Cerebellum (tissue), 4 donors: ENCODE measurements at places on chromosomes 1 and 21. TPM values are rescaled to one million over a fixed set of nuclear protein-coding genes. Genes with fewer than 3 reads are reported as not detected.

DNA sequence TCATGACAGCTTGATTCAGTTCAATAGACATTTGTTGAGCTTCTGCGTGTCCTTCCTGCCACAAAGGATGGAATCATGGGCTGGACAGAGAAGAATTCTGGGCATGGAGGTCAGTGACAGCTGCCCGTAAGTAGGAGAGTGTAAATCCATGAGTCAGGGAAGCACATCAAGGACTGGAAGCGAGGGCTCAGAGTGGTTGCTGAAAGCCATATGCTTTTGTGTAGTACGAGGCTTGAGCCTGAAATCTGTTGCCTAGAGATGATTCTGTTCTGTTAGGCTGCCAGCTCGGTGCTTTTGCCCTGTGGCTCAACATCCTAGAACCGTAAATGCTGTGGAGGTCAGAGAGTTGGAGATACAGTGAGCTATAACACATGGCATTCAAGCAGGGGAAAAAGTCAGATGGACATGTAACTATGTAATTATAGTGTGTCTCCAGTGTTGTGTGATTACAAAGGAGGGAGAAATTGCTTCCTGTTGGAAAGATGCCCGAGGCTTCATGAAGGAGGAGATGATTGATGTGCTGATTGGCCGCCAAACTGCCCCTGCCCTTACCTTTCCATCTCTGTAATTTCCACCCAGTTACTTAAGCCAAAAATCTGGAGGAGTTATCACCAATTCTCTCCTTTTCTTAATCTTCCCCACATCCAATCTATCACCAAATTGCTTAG is 92.8 kb upstream of the CACNA1E start:
- DNase-seq = no peak

- DNase-seq = no peak
Measured at GRCh38 chr1:115098979-115099692, 9.8 kb upstream of the TSPAN2 start.

The WDR64 gene
- not detected for total RNA-seq

DNA sequence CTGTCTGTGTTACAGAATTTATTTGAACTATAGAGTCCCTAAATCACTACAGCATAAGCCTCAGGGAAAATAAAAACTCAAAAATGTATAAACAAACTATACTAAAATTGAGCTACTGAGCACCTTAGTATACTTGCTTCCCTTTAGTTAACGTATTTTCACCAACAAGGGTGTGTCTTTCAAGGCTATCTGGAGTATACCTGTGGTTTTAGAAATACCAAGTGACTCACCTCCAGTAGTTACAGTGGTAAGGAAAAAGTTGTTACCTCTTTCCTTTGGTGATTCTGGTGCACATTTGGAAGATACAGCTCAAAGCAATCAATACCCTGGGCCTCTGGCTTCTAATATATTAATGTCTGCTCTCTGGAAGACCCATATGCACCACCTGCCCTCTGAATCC is 68.0 kb upstream of the C1orf105 start:
- DNase-seq = no peak

DNA sequence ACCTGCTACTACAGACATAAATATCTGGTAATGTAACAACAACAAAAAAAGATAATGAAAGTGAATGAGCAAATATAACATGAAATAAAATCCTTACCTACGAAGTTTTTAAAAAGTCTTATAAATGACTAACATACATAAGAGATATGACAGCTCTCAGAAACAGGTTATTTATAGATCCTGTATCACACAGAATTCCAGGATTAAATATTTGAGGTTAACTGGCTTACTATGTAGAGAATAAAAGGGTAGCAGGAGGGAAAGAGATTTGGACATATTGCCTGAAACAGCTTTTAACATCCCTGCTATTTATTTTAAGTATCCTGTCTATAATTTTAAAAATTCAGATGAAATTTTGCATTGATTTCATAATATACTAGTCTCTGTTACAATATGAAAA is 16.3 kb downstream of the MYSM1 start:
- no peak for DNase-seq
